ENCODE measurements at places on chromosomes 4 and X.

DNA sequence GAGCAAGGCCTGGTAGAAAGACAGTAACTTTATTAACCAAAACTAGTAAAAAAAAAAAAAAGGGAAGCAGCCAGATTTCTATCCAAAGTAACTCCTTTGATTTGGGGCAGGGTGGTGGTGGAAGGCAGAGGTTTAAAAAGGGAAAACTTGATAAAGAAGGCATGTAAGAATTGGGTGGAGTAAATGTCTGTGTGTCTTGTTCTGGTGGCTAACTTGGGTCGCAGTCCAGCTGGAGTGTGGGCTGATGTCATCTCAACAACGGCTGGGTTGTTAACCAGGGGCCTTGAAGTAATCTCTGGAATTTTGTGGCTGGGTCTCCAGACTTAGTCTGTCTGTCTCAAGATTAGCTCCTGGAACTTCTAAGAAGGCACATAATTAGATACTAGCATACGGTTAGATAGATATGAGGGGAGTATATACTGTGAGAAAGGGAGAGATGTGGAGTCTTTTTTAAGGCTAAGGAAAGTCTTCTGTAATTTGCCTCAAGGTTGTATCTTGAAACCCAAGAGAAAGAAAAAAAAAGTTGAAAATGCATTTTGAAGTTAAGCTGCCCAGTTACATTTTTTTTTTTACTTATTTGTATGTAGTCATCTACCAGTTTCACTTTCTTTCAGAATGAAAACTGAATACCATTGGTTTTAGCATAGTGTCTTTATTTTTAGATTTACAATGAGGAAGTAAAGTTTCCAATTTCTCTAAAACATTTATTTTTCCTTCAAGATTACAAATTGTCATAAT lies 48.3 kb downstream of the MTHFD2L start:
- DNase-seq, result no peak

GRCh38 chr4:148776941-148777340 lies 334.7 kb upstream of the NR3C2 start:
- DNase-seq, result no peak

GRCh38 chr4:58061967-58062366 lies 951.8 kb upstream of the IGFBP7 start:
- DNase-seq, result no peak

DNA sequence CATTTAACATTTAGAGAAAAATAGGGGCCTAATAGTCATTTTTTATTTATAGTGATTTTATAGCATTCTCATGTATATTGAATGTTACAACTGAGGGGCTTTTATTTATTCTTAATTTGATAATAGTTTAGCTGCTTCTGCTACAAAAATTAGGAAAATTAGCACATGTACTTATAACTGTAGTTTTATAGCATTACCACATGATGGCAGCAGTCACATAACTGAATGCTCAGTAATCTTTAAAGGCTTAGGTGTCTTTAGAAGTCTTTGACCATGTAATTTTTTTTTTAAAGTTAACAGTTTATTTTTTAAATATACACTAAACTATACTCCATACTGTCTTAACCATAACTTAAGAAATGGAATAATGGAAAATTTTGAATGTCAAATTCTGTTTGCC lies 136.6 kb downstream of the STAG2 start:
- no peak for DNase-seq

DNA sequence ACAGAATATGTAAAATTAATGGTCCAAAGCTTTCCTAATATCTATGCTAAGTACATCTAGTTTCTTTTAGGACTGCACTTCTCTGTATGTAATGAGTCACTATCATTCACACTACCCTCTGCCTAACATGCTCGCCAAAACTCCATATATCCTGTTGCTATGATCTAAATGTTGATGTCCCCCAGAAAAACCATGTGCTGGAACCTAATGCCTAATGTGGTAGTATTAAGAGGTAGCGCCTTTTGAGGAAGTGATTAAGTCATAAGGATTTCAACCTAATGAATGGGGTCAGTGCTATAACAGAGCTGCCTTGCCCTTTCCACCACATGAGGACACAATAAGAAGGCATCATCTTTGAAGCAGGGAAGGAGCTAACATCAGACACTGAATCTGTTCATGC lies 34.9 kb upstream of the NFKB1 start:
- DNase-seq, result no peak

- no peak for DNase-seq
Measured at GRCh38 chr4:70734971-70735370, 13.2 kb downstream of the RUFY3 start.

GRCh38 chr4:1019729-1020470 lies 8.5 kb downstream of the FGFRL1 start:
- no peak for DNase-seq

DNA sequence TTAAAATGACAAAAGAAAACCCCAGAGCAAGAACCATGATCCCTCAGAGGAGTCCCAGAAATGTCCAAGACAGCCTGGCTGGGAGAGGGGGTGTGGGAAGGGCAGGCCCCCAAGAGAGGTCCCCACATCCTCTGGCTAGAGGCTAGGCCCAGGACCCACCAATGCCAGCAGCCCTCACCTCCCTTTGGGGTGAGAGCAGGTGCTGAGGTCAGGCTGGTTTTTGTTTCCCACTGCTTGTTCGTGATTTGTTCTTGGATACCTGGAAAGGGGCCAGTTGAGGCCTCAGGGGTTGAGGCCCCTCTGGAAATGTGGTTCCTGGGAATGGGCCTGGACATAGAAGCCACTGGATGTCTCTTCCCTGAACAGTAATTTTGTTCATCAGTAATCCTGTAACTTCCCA lies 2.3 kb upstream of the GRSF1 start:
- DNase-seq, result no peak

GRCh38 chrX:123648028-123648810 lies 84.6 kb downstream of the THOC2 start:
- no peak for DNase-seq

- DNase-seq, result no peak
Measured at GRCh38 chr4:177444911-177445736, 2.9 kb upstream of the AGA start.

- DNase-seq, result peak; percentile 2
Measured at GRCh38 chrX:12894074-12895030, 12.1 kb upstream of the TLR8 start.

DNA sequence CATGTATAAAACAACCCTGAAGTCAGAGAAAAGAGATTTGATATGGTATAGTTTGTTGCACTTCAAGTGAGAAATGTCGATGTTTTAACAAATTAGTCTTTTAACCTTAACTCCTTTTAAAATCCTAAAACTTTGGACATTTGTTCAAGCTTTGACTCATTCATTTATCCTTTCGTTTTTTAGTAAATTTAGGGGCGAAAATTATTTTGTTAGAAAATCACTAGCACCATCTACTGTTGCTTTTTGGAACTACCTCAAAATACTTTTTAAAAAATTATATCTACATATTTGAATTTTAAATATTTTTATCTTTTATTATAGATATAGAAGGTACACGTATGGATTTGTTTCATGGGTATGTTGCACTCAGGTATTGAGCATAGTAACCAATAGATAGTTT lies 165.1 kb upstream of the POF1B start:
- no peak for DNase-seq

GRCh38 chr4:56981795-56982201 lies 3.1 kb downstream of the POLR2B start:
- DNase-seq, result no peak

DNA sequence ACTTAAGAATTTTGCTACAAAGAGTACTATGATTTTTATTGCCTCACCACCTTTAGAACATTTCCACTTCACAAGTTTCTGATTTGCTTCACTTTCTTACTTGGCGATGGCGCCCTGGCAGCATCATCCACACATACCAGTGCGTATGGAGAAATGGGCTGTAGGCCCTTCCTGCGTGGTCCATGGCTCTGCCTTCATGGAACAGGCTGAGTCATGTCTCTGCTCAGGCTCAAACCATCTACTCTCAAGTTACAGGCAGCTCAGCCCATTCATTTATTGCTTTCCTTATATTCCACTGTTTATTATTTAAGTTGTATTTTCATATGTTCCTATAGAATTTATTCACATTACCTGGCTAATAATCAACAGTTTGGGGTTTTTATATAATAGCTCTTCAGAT lies 21.1 kb downstream of the CASP3 start:
- DNase-seq, result no peak

GRCh38 chr4:15001248-15001868 lies 923 bp upstream of the CPEB2 start:
- peak; percentile 15 for DNase-seq

DNA sequence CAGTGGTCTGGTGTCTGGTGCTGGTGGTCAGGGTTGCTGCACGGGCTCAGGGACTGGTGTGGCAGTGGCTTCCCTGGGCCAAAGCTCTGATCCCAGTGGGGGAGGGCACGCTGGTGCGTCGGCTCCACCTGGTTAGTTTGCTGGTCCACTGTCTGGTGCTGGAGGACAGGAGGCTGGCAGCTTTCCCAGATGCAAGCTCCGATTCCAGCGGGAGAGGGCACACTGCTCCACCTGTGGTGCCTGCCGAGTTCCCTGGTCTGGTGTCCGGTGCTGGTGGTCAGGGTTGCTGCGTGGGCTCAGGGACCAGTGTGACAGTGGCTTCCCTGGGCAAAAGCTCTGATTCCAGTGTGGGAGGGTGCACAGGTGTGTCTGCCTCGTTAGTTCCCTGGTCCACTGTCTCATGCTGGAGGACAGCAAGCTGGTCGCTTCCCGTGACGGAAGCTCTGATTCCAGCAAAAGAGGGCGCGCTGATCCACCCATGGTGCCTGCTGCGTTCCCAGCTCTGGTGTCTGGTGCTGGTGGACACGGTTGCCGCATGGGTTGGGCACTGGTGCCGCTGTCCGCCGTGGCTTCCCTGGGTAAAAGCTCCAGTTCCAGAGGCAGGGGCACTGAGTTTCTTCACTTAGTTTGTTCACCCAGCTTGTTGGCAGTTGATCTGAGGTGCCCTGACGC lies 5.8 kb downstream of the VMA21 start:
- DNase-seq, result no peak

GRCh38 chr4:154928640-154929257 lies 147.7 kb downstream of the RBM46 start:
- DNase-seq, result no peak

GRCh38 chr4:8533274-8533865 lies 46.8 kb upstream of the GPR78 start:
- DNase-seq, result no peak

GRCh38 chrX:41133551-41133950 lies 48.3 kb downstream of the USP9X start:
- no peak for DNase-seq

GRCh38 chr4:54658252-54659093 lies 716 bp downstream of the KIT start:
- no peak for DNase-seq

DNA sequence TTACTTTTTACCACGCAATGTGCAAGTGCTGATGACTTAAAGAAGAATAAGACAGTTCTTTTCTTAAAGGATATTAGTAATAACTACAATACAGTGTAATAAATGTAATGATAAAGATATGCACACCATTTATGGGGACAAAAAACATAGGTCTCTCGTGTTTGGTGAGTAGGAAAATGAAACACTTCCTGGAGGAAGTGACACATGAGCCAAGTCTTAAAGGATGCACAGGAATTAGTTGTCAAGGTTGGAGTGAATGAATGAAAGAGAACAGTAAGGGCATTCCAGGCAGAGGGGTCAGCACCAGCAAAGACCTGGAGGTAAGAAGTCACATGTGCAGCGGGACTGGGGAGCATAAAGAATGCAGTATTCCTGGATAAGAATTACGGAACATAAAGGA lies 112.7 kb downstream of the SH3RF1 start:
- no peak for DNase-seq

DNA sequence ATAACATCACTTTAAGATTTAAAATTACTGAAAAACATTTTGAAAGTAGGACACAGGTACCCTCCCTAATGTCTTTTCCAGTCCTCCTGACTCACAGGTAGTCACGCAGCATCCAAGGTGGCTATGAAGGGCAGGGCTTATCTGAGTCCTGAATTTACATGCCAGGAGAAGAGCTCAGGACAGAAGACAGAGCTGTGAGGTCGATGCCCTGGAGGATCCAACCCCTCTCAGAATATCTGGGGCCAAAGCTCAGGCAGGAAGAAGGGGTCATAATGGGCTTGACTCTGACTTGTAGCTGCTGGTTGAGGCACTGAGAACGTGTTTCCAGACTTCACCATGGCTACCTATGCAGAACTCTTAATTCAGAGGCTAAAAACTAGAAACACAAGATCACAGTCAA lies 177.5 kb downstream of the AASDH start:
- DNase-seq, result no peak

GRCh38 chrX:116281106-116281505 lies 110.6 kb downstream of the AGTR2 start:
- DNase-seq, result no peak
